COLO829 (cell line): ENCODE measurements at places on chromosomes 1 and 21.

DNA sequence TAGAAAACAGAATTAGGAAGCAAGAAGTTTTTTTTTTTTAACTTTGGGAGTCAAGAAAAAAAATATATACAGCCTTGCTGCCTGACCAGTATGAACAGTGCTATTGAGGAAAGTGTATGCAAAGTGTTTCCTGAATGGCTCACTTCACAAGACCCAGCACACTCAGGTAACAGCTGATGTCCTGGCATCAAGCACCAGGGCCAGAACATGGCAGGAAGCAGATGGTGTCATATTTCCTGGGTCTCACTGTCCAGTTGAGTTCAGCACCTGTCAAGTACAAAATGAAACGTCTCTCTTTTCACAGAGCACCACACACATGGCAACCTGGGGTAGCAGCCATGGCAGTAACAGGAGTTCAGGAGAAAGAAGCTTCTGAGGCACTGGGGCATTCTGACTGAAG is 372.3 kb downstream of the TTLL7 start:
- no peak for DNase-seq

DNA sequence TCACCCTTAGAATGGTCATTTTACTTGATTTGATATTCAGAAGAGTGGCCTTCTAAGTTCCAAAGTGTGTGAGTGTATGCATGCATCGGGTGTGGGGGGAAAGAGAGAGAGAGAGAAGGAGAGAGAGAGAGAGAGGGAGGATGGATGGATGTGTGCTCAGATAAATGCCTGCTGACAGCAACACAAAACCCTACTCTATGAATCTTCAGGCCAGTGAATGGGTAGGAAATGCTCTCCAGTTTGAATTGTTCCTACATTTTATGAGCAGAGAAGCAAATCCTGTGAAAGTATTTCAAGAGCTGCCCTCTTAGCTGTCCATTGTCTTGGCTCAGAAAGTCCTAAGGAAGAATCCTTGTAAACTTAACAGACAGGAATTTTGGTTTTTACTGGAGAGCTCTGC is 7.4 kb downstream of the JAM2 start:
- no peak for DNase-seq

DNA sequence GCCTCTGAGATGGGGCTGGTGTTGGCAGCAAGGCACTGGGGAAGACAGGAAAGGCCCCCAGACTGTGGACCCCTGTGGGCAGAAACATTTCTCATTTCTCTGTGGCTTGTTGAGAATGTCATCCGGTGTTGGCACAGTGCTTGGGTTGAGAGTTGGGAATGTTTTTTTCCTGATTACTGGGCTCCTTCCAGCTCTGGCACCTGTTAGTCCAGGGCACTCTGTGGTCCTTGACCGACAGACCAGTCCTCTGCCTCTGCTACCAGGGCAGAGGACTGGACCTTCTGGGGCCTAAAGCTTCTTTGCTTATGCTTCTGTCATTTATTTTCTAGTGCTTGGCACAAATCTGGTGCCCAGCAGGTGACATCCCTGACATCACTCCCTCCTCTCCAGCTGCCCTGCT is 4.8 kb upstream of the SPRR5 start:
- no peak for DNase-seq

DNA sequence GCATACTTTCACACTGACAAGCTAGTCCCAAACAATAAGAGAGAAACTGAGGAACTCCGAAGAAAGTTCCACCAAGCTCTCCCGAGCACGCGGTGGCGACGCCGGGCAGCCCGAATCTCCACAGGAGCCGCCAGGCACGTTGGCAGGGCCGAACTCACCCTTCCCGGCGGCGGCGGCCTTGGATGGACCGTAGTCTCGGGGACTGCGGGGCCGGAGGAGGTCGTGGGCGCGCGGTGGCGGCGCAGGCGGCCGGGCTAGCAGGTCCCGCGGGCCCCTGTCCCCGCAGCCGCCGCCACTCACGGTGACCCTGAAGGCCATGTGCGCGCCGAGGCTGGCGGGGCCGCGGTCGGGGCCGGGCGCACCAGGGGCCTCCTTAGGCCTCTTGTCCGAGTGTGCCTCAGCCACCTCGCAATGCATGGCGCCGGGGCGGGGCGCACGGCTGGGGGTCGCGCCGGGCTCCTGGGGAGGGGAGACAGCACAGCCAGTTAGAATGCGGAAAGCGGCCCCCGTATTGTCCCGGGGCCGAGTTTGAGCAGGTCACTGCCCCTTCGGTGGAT is 1.2 kb downstream of the GLIS1 start:
- no peak for DNase-seq

DNA sequence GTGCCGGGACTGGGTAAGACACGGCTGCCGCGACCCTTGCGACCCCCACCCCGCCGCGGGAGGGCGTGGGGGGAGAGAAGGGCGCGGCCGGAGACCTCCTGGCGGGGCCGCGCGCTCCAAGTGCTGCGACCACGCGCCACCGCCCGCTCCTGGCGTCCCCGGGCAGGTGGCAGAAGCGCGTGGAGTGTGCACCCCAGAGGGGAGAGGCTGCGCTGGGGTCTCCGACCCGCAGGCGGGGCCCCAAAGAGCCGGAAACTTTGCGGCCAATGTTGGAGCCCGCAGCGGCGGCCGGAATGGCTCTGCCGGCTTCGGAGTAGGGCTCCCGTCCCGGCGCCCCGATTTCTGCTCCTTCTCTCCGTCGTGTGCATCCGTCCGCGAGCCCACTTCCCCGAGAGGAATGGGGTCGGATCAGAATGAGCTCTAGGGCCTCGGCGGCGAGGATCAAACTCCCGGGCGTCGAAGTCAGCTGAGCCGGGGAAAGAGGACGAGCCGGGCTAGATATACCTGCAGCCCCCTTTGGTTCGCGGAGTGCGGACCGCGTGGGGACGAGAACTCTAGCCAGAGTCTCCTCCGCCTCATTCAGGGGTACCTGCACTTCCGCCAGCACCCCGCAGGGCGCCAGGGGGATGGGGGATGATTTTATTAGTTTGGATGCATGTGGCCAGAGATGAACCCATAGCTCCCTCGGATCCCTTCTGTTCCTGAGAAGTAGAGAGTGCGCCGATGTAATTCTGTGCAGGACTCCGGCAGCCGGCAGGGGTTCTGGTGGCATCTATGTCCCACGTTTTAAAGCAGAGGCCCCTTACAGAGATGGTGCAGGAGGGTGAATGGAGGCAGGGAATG is 751 bp downstream of the STUM start:
- no peak for DNase-seq

DNA sequence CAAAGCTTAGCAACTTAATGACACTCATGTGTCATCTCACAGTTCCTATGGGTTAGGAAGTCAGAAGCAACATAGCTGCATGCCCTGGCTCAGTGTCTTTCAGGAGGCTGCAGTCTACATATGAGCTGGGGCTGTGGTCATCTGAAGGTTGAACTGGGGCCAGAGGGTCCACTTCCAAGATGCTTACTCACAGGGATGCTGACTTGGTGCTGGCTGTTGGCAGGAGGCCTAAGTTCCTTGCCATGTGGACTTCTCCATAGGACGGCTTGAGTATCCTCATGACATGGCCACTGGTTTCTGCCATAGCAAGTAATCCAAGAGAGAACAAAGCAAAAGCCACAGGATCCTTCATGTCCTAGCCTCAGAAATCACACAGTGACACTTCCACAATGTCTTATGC is 12.1 kb upstream of the FAM43B start:
- no peak for DNase-seq

DNA sequence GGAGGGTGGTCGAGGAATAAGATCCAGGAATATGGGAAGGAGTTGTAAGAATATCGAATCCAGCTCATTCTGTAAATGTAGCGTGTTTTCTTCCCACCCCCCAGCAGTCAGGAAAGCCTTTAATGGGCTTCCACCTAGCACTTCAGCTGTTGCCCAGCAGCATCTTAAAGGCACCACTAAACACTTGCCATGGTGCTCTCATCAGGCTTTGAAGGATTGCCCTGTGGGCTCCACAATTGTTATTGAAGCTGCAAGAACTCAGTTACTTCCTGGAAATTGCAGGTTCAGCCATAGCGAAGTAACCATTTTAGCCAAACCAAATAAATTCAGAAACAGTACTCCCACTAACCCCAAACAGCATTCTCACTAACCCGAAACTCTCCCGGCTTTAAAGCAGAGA is 511.2 kb downstream of the PLPP3 start:
- DNase-seq = no peak

DNA sequence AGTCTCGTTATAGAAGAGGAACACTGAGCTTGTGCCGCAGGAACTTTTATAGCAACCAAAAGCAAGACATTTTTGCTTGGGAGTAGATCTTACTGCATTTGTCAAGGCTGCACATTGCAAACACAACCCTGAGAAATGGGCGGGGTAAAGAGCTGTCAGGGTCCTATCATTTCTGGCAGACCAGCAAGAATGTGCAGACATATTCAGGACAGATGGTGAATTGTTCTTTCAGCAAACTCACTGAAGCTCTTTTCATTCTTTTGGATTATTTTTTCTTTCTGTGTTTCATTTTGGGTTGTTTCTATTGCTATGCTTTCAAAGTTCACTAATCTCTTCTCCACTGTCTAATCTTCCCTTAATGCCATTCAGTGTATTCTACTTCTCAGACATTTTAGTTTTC is 5.1 kb upstream of the ACTN2 start:
- peak; percentile 63 for DNase-seq

GRCh38 chr1:201171063-201172036 is 17.1 kb upstream of the TMEM9 start:
- no peak for DNase-seq

GRCh38 chr1:42143896-42144710 is 9.1 kb upstream of the GUCA2B start:
- no peak for DNase-seq

DNA sequence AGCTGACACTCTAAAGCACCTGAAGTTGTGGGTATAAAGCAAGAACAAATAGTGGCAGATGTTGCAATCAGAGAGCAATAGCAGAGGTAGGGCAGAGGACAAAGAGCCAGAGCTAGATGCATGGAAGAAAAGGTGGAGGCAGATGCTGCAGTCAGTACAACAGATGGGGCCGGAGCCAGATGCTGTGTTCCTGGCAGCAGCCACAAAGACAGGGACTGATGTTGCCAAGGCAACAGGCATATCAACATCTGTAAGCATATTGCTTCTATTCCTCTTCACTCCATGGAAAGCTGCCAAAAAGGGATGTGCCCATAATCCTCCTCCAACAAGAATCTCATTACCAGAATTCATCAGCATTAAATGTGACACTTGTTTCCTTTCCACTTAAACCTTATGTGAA is 108.0 kb downstream of the TNNI3K start:
- no peak for DNase-seq

DNA sequence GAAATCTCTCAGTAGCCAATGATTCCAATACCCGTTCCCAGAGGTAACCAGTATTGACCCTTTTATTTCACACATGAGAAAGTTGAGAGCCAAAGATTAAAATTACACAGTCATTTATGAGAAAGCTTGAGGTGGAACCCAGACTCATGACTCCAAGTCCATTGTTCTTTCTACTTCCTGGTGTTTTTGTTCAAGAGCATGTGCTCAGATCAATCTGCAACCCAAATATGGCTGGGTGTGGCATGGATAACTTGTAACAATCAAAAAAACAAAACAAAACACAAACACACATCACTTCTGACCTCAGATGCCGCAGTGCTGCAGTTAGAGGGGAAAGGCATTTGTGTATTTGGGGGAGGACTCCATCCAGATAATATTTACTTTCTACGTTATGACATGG is 18.7 kb upstream of the ABCD3 start:
- no peak for DNase-seq

- DNase-seq = no peak
Observed at GRCh38 chr1:209685821-209686220, 10.6 kb downstream of the G0S2 start.

DNA sequence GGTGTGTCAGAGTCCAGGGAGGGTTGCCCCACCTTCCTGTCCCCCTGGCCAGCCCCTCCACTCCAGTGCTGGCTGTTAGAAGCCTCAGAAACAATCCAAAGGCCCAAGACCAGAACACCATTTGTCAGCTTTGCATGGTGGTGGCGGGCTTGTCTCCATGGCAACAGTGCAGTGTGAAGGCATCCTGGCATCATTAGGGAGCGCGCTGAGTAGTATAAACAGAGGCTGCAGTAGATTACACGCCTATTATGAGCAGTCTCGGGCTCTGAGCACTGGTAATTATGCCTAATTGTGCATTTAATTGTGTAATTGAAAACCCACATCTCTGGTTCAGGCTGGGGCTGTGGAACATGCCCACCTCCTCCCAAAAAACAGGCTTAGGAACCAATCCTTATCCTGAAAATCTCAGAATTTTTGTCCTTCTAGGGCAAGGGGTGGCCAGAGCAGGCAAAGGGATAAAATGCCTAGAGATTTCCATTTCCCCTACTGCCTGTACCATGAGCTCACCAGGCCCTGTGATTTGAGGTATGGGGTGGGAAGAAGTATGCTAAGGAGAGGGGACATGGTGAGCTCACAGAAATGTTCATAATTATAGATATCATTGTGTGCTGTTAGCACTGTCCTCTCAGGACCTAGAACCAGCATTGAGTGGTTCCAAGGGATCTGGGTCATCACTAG is 11.7 kb downstream of the NKAIN1 start:
- DNase-seq = no peak

DNA sequence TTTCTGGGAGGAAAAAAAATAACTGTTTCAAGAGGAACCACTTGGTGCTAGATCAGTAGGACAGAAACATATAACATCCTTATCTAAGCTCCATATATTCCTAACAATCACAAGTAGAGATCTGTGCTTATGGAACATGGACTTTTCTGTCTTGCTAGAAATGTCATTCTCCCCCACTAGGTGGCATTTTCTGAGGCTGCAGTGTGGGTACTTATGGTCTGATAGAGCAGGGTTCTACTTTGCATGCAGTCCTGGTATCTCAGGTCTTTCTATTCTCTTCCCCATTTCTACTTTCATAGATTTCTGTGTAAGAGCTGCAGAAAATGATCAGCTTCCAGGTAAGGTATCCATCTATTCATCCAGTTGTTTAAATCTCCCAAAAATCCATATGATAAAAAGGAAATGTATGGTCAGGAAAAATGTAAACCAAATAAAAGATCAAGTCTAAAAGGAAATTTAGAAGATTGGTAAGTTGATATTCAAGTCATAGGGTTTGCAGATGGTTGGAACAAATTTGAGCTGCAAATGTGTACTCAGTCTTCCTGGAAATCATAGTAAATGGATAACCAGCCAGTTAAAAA is 1.5 kb downstream of the ZNF684 start:
- DNase-seq = peak; percentile 59

GRCh38 chr1:1510912-1511532 is 940 bp upstream of the ATAD3A start:
- DNase-seq = no peak

DNA sequence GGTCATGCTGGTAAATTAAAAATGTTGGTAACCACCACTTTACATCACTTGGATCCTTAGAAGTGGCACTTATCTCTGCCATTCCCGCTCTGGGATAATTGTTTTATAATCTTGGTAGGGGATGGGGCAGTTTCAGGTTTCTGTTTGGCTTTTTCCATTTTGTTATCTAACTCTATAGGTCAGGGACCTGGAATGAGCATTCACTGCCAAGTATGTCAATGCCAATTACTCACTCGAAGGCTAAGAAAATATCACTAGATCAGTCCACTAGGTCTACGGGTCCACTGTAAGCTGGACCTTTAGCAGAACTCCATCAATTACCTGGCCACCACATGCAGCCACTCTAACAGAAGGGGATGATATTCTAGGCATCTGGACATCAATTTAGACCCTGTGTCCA is 4.5 kb upstream of the DIP2A start:
- no peak for DNase-seq
